ENCODE measurements at places on chromosomes 2 and 18.

- no peak for DNase-seq
Observed at GRCh38 chr2:164979113-164979512, 23.8 kb upstream of the SLC38A11 start.

- no peak for DNase-seq
Observed at GRCh38 chr2:240256704-240257637, 116.5 kb upstream of the OTOS start.

DNA sequence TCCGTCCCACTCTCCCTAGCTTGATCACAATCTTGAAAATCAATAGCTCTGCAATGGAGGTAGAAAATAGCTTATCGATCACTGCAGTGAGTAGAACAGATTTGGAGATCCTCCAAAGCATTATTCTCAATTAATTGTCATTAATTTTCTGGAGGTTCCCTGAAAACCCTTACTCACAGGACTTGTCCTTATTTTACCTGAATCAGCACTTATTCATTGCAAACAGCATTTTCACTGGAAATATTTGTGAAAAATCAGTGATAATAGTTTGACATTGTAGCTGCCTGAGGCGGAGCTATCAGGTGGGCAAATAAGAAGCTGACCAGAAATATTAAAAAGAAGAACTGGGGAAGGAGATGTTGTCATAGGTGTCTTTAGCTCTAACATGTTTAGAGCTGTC, 294.6 kb upstream of the ZSWIM2 start:
- no peak for DNase-seq

GRCh38 chr2:121377646-121378045, 92.6 kb upstream of the TFCP2L1 start:
- DNase-seq: no peak

DNA sequence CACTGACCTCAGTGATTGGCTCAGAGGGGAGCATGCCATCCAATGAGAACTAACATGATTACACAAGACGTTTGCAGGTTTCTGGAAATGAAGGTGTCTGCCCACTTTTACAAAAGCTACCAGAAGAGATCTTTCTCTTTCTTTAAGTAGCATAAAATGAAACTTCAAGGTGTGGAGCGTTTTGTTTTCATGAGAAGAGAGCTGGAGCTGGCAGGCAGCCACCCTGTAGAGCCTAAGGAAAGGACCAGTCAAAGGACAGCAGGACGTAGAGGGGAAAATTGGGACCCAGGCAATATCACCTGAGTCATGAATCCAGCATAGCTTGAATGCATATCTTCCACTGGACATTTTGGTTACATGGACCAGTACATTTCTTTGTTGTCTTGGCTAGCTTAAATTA, 331.0 kb downstream of the EPHA4 start:
- no peak for DNase-seq

DNA sequence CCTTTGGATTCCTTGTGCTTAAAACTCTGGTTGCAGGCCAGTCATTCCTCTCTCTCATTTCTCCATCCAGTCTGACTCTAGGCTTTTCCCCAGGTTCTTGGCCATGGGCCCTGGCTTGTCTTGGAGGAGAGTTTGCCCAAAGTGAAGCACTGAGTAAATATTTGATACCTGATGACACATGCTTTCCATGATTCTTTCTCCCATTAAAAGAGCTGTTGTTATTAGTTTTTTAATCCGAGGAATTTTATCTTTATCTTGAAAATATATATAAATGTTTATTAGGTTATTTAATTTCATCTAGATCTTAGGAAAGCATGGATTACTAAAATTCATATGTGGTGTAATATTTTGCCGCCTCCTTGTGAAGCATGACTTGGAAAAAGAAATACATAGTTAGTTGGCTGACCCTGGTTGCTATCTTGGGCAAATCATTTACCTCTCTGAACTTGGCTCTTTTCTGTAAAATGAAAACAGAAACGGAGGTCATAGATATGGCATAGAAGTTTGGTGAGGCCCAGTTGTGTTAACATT, 650.1 kb downstream of the SLC4A3 start:
- DNase-seq: no peak

- no peak for DNase-seq
Observed at GRCh38 chr18:27483276-27483675, 298.2 kb upstream of the CHST9 start.

- DNase-seq: no peak
Observed at GRCh38 chr2:7665880-7666279, 748.7 kb downstream of the RNF144A start.

GRCh38 chr2:10137053-10137843, 14.7 kb downstream of the RRM2 start:
- no peak for DNase-seq

GRCh38 chr2:182324665-182325064, 102.2 kb downstream of the PDE1A start:
- no peak for DNase-seq

- DNase-seq: no peak
Observed at GRCh38 chr2:7861910-7862702, 819.8 kb upstream of the ID2 start.

- DNase-seq: no peak
Observed at GRCh38 chr2:33073018-33073417, 126.3 kb downstream of the LTBP1 start.

DNA sequence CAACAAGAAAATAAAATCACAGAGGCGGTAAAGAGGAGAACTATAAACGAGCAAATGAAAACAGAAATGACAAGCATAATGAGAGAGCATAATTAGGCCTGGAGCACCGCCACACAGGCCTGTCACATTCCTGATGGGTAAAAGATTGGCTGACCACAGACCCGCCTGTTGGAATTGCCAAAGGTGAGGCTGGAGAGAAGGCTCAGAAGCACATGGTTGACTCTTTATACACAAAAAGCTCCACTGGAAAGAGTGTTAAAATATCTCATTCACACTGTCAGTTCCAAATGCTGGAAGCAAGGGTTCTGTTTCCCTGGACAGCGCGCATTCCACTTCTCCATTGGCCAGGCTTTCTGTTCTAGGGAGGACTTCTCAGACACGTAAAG, 5.9 kb upstream of the LGALSL start:
- no peak for DNase-seq

DNA sequence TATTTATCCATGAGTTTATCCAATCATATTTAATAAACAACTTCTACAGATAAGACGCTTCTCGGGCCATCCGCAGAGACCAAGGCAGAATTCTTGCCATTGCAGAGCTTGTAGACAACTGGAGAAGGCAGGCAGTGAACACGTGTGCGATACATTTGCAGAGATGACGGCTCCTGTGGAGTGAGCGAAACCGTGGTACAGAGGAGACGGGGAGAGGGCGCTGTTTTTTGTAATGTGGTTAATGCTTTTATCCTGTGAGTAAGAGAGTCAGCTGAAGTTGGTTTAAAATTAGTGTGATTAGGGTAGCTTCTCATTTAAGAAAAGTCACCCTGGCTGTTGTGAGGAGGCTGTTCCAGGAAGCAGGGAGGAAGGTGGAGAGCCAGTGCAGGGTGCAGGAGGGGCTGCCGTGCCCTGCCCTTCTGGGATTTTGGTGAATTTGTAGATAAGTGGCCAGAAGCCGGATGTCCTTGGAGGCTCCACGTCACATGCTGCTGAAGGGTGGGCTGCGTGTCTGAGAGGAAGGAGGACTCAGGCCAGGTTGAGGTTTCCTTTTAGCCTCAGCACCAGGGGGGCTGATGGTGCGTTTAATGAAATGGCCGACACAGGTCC, 151.4 kb downstream of the SNTG2 start:
- no peak for DNase-seq

GRCh38 chr18:61679836-61680235, 213.0 kb downstream of the RNF152 start:
- DNase-seq: no peak

GRCh38 chr2:149160701-149161217, 122.3 kb downstream of the LYPD6B start:
- DNase-seq: no peak

GRCh38 chr2:75592030-75592429, 31.3 kb upstream of the EVA1A start:
- DNase-seq: no peak

- no peak for DNase-seq
Observed at GRCh38 chr2:19785447-19785846, 116.3 kb downstream of the TTC32 start.

GRCh38 chr2:228763379-228763981, 507.6 kb downstream of the PID1 start:
- no peak for DNase-seq

- no peak for DNase-seq
Observed at GRCh38 chr2:102318437-102318836, 7.1 kb downstream of the IL1RL1 start.

DNA sequence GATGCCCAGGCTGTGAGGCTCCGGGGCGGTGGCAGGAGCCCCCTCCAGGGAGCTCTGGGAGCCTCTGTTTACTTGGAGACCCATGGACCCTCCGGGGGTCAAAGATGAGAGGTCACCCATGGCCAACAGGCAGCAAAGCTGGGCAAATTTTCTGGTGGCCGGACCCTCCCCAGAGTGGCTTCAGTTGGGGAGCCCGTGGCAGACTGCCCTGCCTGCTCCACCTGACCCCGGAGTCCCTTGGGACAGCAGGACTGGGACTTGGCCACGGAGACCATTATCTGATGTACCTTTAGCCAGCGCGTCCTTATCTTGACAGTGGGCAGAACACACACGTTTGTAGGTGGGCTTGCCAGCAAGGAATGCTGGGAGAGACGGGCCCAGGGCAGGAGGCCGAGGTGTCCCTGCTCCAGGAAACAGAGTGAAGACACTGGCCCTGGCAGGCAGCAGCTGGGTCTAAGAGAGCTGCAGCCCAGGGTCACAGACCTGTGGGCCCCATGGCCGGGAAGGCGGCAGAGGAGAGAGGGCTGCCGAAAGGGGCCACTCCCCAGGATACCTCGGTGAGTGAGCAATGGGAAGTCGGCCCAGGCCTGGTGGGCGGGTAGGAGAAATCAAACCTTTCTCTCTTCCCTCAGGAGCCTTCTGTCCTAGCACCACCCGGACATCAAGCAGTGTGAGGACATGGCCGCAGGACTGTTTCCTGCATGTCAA, at the start of the genes ABCG5 and ABCG8:
TSS of gene ABCG5 (minus strand) at position 280 of the 708 bp plus-strand sequence. CDS start at position 120, 160 bp downstream.
TSS of gene ABCG8 (plus strand) at position 412 of the 708 bp plus-strand sequence. CDS start at position 495, 83 bp downstream.
- no peak for DNase-seq

DNA sequence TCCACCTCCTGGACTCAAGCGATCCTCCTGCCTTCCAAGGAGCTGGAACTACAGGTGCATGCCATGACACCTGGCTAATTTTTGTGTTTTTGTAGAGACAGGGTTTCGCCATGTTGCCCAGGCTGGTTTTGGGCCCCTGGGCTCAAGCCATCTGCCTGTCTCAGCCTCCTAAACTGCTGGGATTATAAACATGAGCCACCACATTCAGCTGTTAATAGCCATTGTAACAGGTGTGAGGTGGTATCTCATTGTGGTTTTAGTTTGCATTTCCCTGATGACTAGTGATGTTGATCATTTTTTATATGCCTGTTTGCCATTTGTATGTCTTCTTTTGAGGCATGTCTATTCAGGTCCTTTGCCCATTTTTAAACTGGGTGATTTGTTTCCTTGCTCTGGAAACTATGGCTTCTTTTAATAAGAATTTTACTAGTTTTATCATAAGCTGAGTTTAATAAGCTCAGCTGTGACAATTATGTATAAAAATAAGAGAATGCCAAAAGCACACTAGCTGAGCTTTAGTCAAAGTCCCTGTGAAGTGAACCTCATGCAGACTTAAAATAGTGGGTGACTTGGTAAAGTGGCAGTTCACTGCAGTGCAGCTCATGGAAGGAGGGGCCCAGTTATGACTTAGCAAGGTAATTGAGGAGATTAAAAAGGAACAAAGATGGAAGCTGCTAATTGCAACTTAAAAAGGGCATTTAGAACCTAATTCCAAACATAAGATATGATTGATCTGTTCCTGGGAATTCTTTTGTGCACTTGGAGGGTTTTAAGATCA, 465.1 kb downstream of the TGIF1 start:
- DNase-seq: no peak

All from stimulated activated CD4-positive, alpha-beta T cell treated with anti-CD3 and anti-CD28 coated beads, Interleukin-1b, Interleukin-23, amount 100 ng/mL, for 1 hour (primary cell).